Mesendoderm (in vitro differentiated cells): ENCODE measurements at places on chromosomes 3 and 15.

DNA sequence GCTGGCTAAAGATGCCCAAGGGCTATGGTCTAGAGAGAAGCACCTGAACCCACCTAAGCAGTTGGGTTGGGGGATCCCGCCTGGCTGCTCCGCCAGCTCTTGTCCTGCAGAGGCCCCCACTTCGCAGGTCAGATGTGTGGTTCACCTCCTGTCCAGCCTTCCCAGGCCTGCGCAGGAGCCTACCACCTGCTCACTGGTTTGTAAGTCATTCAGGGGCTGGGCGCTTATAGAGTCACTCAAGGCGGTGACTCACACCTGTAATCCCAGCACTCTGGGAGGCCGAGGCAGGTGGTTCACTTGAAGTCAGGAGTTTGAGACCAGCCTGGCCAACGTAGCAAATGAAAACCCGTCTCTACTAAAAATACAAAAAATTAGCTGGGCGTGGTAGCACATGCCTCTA, 3.9 kb upstream of the FURIN start:
- peak; percentile 27 for DNase-seq

- DNase-seq = peak; percentile 73
These were observed 47.8 kb upstream of the TMEM158 start for GRCh38 chr3:45273681-45274515.

DNA sequence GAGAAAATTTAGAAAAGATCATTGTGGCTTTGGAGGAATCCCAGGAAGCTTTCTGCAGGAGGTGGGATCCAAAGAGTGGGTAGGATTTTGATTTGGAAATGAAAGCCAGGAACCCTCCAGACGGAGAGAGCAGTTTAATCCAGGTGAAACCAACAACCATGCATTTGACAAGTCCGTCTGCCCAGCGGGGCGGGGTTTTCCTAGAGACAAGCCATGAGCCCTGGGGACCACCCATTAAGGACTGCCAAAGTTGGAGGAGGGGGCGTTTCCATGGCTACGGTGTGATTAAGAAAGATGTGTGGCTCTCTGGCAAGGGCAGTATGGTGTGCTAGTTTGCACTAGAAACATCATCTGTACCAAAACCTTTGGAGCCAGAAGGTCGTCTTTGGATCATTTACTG, 53.4 kb downstream of the SRGAP3 start:
- peak; percentile 65 for DNase-seq

- DNase-seq = no peak
These were observed 23.6 kb upstream of the KIF23 start for GRCh38 chr15:69390575-69390974.

GRCh38 chr3:3023111-3023745, 86.9 kb downstream of the IL5RA start:
- no peak for DNase-seq

DNA sequence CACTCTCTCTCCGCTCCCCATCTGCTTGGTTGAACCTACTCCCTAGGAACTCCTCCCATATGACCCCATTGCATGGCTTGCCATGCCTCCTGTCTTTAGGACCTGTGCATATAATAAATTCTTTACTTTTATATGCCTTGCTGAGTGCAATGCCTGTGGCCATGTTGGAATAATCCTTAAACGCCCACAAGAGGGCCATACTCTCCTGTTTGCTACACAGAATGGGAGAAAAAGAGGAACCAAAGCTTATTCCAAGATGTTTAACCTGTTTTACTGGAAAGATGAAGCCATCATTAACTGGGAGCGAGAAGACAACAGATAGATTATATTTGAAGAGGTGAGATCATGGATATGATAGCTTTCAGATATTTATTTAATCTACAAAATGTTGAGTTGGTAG, 1097.8 kb downstream of the NAALADL2 start:
- DNase-seq = peak; percentile 60
